HS-27A (cell line): ENCODE measurements at places on chromosomes 1 and 21.
A peak's percentile ranks its signal among the peaks of the same experiment; 100 is the strongest.

DNA sequence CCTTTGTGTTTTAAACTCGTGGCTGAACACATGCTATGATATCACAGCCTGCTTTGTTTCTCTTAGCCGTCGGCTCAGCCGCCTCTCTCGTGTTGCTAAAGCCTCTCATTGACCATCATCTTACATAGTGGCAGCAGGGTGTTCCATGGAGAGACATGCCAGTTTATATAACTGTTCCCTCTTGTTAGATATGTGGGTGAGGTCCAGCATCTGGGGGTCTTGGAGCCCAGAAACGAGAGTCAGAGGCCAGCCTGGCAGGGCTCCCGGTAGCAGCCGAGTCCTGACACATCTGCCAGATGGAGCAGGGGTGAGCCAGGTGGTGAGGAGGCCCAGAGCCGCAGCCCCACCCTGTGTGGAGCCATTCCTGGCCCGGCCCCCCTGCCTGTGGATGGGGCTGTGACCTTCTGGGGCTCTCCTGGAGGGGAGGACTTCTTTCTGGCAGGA lies 11.9 kb downstream of the PODN start:
- no peak for DNase-seq

DNA sequence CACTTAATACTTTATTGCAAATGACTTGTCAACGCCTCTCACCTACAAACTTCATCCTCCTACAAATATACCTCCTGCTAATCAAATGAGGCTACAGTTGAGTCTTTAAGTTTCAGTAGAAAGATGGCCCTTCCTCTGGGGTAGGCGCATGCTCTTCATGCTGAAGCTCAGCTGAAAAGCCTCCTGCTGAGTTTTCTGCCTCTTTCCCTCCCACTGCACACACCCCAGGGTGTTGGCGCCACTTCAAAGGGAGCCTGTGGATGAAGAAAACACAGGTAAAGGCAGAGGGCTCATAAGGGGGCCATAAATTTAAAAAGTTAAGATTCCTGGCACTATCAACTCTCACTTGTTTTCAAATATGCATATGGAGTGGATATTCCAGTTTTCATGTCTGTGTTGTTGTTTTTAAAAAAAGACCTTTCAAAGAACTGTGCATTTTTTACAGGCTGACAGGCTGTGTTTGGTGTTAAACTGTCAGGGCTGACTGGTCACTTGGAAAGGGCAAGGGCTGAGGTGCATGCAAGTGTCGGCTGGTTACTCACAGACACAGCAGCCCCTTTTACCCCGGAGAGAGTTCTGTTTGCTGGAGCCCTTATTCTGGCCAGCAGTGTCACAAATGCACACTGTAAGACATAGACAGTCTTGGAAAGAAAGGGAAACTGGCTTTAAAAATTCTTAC lies 42.9 kb upstream of the LGALS8 start:
- no peak for DNase-seq

GRCh38 chr21:33019885-33020557 lies 5.7 kb upstream of the OLIG2 start:
- DNase-seq = no peak

DNA sequence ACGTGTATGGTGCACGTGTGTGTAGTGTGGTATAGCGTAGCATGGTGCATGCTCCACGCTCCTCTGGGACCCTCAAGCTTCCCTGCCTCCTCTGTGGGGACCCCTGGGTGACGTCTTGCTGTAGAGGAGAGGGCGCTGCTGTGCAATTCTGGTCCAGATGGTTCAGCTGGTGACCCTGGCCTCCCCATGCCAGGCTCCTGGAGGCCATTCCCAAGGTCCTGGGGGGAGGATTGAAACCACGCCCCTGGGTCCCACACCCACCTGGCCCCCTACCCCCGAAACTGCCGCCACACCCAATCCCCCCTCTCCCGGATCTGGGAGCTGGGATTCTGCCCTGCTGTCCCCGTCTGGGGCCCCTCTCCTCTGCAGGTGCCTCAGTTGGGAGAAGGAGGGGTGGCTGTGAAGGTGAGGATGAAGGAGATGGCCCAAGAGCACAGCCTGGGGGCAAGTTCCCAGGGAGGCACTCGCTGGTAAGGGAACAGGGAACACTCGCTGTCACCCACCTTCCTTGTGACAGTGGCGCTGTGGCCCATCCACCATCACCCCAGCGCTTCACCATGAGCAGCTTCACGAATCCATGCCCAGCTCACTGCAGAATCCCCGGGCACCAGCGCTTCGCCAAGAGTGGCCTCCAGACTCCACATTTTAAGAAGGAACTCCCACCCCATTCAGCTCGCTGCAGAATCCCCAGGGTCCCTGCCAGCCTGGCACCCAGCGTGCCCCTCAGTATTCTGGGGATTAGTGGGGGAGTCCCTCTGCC lies 38.0 kb downstream of the WDR4 start:
- DNase-seq = no peak

DNA sequence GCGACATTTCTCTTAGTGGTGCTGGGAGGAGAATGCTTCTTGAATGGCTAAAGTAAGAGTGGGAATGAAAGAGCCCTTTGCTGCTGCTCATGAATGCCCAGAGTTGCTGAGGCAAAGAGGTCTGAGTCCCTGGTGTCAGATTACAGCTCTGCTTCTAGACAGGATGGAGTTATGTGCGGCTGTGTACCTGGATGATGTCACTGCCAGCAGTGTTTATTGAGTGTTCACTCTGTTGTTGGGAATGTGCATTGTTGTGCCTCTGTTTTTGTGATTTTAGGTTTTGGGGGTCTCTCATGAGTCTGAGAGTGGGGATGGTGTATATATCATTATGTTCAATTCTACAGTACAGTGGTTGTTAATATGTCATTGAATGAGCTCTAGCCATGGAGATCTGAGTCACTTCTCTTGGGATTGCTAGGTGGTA lies 2.7 kb downstream of the CDC14A start:
- no peak for DNase-seq

GRCh38 chr21:43855955-43856354 lies 9.1 kb upstream of the AGPAT3 start:
- no peak for DNase-seq

DNA sequence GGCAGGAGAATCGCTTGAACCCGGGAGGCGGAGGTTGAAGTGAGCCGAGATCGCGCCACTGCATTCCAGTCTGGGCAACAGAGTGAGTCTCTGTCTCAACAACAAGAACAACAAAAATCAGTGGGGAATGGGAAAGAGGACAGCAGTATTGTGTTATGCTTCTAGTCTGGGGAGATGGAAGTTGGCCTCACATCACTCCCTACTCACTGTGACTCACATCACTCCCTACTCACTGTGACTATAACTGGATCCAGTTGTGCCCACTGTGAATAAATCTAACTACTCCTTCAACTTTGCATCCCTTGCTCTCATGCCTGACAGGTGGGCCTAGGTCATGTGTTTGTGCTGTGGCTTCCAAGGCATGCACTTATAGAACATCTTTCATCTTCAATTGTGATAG lies 285.4 kb upstream of the USP24 start:
- no peak for DNase-seq

DNA sequence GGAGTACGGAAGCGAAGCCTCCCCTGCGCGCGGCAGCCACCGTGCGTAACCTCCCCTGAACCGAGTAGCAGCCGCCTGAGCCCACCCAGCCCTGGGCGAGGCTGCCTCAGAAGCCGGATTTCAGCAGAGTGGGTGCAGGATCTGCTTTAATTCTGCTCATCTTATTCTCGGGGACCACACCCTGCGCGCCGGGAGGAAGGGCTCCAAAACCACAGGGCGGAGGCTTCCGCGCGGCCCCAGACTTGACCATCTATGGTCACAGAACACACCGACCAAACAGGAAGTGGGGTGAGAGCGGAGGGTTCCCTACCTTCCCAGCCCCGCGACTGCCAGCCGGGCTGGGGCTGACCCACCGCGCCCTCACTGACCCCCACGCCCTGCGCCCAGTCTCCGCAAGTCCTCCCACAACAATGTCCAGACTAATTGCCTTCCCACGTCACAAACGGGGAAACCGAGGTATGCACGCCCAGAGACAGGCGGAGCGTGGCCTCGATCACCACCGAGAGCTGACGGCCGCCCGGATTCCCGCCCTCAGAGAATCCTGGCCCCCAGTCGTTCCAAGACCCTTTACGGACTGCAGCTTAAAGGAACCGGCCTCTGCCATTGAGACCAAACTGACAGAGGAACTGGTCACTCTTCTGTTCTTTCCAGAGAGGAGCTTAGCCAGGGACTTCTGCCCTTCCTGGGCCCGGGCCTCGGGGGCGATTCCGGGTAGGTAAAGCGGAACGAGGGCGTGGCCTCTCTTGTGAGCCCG lies 595 bp upstream of the CAP1 start:
- peak; percentile 89 for DNase-seq

DNA sequence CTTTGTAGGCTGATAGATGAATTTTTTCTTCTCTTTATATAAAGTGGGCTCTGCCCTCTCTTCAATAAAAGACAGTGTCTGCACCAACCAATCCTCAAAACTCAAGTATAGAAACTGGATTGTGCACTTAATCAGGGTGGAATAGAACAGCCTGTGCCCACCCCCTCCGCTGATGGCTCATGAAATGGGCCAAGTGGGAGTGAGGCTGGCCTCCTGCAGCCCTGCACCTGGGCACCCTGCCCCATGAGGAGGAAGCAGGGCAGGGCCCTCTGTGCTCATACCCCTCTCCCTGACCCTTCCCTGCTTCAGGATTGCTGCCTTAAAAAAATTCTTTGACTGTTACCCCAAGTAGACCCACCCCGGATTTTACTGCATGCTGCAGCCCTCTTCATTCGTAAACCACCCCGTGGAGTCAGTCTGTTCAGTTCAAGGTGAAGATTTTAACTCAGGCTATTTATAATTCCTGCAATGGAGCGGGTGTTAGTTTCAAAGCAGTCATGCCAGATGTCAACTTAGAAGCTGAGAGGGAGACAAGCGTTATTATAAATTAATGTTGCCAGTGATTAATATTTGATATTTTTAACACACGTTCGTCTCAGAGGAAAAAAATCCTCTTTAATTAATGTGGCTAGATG lies 15.8 kb downstream of the PROK1 start:
- no peak for DNase-seq

GRCh38 chr1:152198982-152199381 lies 25.0 kb downstream of the HRNR start:
- DNase-seq = no peak

DNA sequence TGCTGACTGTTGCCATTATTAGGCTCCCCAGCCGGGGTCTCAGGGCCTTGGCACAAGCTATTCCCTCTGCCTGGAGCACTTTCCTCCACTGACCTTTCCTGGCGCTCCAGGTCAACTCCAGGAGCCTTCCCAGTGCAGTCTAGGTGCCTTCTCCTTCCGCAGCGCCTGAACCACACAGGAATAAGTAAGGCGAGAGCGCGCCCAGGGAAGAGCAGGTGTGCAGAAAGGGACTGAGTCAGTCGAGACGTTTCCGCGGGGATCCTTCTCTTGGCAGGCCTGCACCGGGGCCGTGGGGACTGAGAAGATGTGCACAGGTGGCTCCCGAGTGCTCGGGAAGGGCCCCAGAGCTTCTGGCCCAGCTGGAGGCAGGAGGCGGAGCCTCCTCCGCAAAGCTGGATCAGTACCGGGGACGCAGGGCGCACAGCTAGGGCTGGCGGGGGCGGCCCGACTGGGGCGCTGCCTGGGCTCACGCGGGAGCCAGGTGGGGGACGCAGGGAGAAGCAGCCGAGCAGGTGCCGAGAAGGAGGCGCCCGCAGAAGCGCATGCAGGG lies 765 bp upstream of the BMP8A start:
- DNase-seq = no peak

DNA sequence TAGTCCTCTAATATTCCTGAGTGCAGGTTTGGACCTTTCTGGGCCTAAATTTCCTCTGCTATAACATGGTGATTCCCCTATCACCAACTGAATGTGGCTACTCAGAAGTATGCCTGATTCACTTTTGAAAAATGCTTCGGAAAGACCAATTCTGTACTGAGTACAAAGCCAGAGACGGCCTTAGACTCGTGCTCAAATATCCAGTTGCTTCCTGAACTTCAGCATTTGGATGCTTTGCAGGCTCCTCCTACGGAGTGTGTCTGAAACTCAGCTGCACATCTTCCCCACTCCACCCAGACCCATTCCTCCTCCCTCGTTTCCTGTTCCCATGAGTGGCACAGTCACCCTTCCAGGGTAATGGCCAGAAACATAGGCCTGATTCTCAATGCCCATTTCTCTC lies 98.4 kb upstream of the GADD45A start:
- DNase-seq = no peak

DNA sequence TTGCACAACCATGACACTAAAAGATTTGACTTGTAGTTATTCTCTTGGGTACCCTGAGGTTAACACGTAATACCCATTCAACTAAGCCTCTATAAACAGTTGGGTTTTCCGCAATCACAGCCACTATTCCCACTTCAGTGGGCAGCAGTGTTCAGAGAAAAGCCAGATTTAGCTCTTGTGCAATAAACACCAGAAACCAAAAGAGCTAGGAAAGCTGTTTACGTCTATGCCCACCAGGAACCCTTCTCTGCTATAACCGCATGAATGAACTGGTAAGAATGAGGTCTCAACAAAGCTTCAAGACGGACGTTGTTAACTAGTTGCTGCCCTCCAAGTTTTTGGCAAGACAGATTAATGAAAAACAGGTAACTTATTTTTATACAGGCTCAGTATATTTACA lies 101.3 kb downstream of the SLC45A1 start:
- DNase-seq = no peak

DNA sequence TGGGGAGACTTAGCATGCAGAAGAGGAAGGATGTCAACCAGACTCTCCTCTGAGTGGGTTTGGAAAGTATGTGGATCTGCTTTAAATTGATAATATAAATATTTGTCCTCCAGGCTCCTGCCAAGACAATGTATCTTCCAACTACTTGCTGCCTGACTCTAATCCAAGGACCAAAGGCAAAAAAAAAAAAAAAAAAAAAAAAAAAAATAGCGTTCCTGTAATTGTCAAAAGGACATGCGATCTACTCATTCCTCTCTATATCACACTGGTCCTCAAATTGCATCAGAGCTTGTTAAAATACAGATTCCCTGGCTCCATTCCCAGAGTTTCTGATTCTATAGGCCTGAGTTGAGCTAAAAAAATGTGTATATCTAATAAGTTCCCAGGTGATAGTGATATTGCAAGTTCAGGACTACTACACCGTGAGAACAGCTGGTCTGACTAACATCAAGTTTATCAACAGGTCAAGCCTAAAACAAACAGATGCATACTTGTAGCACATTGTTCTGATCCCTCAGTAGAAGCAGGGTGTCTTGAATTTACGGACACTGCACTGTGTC lies 141.3 kb downstream of the TNR start:
- no peak for DNase-seq

DNA sequence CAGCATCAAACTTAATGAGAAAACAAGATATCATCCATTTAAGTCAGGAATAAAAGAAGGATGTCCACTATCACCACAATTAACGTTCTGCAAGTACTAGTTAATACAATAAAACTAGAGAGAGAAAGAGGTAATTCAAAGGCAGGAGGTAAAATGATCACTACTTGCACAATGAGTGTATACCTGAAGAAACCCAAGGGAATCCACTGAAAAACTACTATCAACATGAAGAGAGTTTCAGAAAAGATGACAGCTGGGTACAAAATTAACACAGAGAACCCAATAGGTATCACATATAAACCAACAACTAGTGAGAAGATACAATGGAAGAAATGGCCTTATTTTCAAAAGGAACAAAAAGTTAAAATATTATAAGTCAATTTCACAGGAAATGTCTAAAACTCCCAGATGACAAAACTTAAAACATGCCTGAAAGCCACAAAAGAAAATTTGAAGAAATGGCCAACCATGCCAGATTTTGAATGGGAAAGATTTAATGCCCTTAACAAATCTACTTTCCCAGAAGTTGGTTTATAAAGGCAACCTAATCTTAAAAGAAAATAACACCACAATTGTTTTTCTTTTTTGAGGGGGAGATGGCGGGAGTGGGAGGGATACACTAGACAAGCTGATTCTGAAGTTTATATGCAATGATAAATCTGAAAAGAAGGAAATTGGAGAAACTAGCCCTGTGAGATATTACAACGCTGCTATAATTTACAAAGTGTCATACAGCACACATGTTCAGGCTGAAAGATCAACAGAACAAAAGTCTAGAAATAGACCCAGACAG lies 17.8 kb downstream of the VPS26C start:
- no peak for DNase-seq
